CD14-positive monocyte (primary cell): ENCODE measurements at places on chromosomes 16 and 17.

- H3K4me1 ChIP-seq = no peaks in the 10 kb centered on the region
- H3K27me3 ChIP-seq = no peaks in the 10 kb centered on the region
- H3K36me3 ChIP-seq = no peaks in the 10 kb centered on the region
- DNase-seq = peak; percentile 28
- no peak overlapping the region for H3K27ac ChIP-seq
Observed at GRCh38 chr16:67260426-67261063, 11.8 kb downstream of the SLC9A5 start.

DNA sequence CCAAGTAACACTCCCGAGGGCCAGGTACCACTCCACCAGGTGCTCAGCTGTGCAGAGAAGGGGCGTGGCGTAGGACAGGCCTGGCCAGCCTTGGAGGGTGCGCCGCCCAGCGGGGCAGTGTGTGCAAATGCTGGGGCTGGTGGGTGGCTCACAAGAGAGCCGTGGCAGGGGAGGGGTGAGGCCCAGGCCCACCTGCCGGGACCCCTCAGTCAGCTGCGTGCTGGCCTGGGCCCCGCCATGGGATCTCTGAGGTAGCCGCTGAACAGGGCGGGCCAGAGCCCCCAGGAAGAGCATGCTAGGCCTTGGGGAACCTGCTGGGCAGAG lies 8.8 kb downstream of the TPSG1 start:
- no peak for DNase-seq
- H3K4me3 ChIP-seq = no peak overlapping the region
- no peak overlapping the region for H3K27ac ChIP-seq
- no peaks in the 10 kb centered on the region for H3K27me3 ChIP-seq
- H3K4me1 ChIP-seq = no peaks in the 10 kb centered on the region

GRCh38 chr16:75580-76501 lies 2.2 kb upstream of the MPG start:
- H3K27me3 ChIP-seq = peaks cover 41% of the 10 kb centered on the region
- peak; percentile 71 for DNase-seq
- no peak overlapping the region for H3K27ac ChIP-seq

DNA sequence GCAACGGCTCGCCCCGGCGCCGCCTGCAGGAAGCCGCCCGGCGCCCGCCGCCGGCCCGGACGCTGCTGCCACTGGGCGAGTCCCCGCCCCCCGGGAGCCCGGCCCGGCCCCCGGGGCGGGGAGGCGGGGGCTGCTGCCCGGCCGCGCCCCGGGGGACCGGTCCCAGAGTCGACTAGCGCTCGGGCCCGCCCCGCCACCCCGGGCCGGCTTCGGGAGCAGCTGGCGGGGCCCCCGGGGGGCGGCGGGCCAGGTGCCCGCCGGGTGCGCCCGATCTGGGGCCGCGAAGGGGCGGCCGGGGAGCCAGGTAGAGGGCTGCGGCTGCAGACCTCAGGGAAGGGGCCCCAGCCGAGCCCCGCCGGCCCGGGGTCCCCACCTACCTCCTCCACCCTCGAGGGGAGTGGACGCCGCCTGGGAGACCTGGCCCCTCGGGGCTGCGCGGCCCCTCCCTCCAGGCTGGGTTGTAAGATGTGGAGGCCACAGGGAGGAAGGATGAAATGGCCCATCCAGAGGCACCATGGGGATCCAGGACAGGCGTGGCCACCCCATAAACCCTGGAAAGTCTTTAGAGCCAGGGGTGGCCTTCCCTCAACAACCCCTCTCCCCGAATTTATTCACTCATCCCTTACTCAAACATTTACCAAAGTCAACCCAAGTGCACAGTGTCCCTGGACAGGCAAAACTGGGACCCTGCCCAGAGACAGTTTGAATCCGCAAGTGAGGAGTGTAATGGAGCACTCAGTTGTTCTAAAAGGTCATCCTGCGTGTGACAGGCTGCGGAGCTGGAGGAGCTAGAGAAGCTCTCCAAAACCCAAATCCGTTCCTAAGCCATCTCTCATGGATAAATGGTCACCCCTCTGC lies at the start of gene CDYL2:
Gene CDYL2, minus strand, starts transcription at position 73 of the 858 bp plus-strand sequence. CDS start 425 bp downstream, outside the sequence.
- peaks cover 30% of the 10 kb centered on the region for H3K4me1 ChIP-seq
- no peak for DNase-seq
- no peak within 1 kb of the TSS for H3K27ac ChIP-seq
- peaks cover 12% of the 10 kb centered on the region for H3K27me3 ChIP-seq
- H3K4me3 ChIP-seq = peak within 1 kb of the TSS; percentile 43

GRCh38 chr16:88499836-88500251 lies 46.8 kb downstream of the ZFPM1 start:
- H3K4me3 ChIP-seq = no peak overlapping the region
- H3K27ac ChIP-seq = no peak overlapping the region
- H3K4me1 ChIP-seq = no peaks in the 10 kb centered on the region
- no peaks in the 10 kb centered on the region for H3K27me3 ChIP-seq

GRCh38 chr17:30248786-30249185 lies 13.3 kb upstream of the SLC6A4 start:
- peaks cover 30% of the 10 kb centered on the region for H3K36me3 ChIP-seq
- H3K27ac ChIP-seq = no peak overlapping the region
- no peak for DNase-seq

DNA sequence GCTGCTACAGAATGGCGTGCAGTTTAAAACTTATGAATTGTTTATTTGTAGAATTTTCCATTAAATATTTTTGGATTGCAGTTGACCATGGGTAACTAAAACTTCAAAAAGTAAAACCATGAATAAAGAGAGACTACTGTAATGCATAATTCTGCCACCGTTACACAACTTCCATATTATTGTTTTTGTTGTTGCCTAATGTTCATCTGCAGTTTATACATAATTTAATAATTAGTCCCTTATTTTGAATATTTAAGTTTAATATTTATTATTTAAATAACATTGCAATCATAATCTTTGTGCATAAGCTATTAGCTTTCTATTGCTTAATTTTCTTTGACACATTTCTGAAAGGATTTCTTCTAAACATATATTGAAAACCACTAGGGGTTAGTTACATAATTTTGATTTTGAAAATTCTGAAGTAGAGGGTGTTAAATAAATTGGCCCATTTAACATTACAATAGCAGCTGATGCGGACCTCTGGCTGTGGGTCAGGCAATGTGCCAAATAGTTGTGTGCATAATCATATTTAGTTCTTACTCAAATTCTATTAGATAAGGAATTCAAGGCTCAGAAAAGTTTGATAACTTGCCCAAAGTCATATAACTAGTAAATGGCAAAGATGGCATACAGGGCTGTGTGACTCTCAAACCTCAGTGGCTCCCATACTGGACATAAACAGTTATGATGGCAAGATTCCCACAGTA lies 31.1 kb downstream of the PPM1E start:
- H3K27ac ChIP-seq = no peak overlapping the region
- H3K36me3 ChIP-seq = no peaks in the 10 kb centered on the region
- H3K27me3 ChIP-seq = no peaks in the 10 kb centered on the region
- H3K4me3 ChIP-seq = no peak overlapping the region
- DNase-seq = no peak

DNA sequence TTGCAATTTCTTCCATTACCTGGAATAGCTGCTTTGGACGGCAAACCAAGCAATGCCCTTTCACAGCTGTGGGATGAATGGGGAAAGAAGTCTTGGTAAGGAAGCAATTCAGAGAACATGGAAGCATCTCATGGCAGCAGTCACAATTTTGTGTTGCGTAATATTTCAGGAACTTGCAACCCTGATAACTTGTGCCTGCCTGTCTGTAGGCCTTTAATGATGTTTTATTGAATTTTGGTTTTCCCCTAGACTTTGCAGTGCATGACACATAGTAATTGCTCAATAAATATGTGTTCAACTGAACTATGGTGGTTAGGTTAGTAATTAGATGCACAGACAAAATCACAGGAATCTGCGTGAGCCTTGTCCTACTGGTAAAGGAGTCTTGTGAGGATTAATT lies 439.5 kb downstream of the WWOX start:
- peaks cover 7% of the 10 kb centered on the region for H3K4me1 ChIP-seq
- DNase-seq = peak; percentile 76
- no peak overlapping the region for H3K27ac ChIP-seq
- H3K27me3 ChIP-seq = no peaks in the 10 kb centered on the region
- H3K4me3 ChIP-seq = no peak overlapping the region

DNA sequence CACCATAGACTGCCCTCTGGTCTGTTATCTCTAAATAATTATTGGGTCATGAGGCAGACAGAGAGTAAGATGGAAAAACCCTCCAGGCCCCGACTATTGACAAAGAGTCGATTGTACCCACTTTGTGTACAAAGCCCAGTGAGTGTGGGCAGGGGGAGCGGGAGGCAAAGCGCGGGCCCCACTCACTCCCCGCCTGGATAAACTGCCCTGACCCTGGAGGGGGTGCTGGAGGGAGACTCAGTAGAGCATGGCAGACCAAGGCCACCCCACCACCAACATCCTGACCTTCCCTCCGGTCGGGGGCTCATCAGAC lies 11.2 kb upstream of the CPSF4L start:
- no peak overlapping the region for H3K4me3 ChIP-seq
- no peaks in the 10 kb centered on the region for H3K36me3 ChIP-seq
- DNase-seq = no peak
- peaks cover 7% of the 10 kb centered on the region for H3K4me1 ChIP-seq
- H3K27ac ChIP-seq = no peak overlapping the region
- H3K27me3 ChIP-seq = no peaks in the 10 kb centered on the region

- H3K27me3 ChIP-seq = no peaks in the 10 kb centered on the region
- H3K4me1 ChIP-seq = peaks cover 16% of the 10 kb centered on the region
- peak; percentile 33 for DNase-seq
- H3K36me3 ChIP-seq = no peaks in the 10 kb centered on the region
- H3K27ac ChIP-seq = no peak overlapping the region
- no peak overlapping the region for H3K4me3 ChIP-seq
Observed at GRCh38 chr17:15436473-15437302, 30.7 kb downstream of the CDRT4 start.

DNA sequence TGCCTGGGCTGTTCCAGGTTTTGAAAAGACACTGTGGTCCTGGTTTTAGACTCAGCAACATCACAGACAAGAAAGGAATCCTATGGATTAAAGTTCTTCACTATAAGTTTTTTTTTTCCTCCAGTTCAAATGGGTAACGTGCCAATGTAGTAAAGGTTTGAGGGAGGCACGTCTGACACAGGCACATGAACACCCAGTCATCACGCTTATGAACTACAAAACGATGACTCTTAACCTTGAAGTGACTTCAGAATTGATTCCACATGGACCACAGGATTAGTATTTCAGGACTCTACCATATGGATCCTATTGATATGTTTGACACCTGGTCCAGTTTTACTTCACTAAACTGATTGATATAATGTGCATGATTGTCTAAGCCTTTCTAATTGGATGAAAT lies 2.3 kb downstream of the PRMT7 start:
- H3K27ac ChIP-seq = no peak overlapping the region
- H3K36me3 ChIP-seq = peaks cover 11% of the 10 kb centered on the region
- no peak overlapping the region for H3K4me3 ChIP-seq
- H3K4me1 ChIP-seq = peaks cover 23% of the 10 kb centered on the region
- no peaks in the 10 kb centered on the region for H3K27me3 ChIP-seq

- H3K27me3 ChIP-seq = peaks cover 29% of the 10 kb centered on the region
- no peak overlapping the region for H3K27ac ChIP-seq
- DNase-seq = no peak
- H3K4me3 ChIP-seq = no peak overlapping the region
- no peaks in the 10 kb centered on the region for H3K36me3 ChIP-seq
- H3K4me1 ChIP-seq = peaks cover 6% of the 10 kb centered on the region
Observed at GRCh38 chr16:10584981-10585438, 4.6 kb upstream of the EMP2 start.

GRCh38 chr17:69375229-69375628 lies 39.3 kb upstream of the MAP2K6 start:
- no peak overlapping the region for H3K4me3 ChIP-seq
- H3K27ac ChIP-seq = no peak overlapping the region
- DNase-seq = peak; percentile 0
- no peaks in the 10 kb centered on the region for H3K27me3 ChIP-seq
- H3K4me1 ChIP-seq = peaks cover 24% of the 10 kb centered on the region

- no peaks in the 10 kb centered on the region for H3K36me3 ChIP-seq
- no peaks in the 10 kb centered on the region for H3K4me1 ChIP-seq
Observed at GRCh38 chr17:72063756-72064450, 56.9 kb upstream of the SOX9 start.

DNA sequence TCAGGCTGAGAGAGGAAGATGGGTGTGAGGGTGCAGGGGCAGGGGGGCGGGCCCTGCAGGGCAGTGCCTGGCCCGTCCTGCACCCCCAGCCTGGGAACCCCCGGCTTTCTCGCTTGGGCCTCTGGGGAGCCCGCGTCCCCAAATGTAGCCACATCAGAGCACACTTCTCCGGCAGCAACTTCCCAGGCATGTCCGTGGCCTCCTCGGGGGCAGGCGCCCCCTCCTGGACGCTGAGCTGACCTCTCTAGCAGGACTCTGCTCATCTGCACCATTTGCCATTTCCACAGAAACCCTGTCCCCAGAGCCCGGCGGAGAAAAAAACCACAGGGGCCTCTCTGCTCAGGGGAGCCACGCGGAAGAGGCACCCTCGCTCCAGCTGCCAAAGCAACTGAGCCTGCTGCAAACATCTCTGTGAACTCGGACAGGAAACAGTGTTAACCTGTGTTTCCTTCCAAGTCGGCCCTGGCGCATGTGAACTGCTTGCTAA lies 63.4 kb downstream of the KLHDC4 start:
- no peaks in the 10 kb centered on the region for H3K4me1 ChIP-seq
- H3K4me3 ChIP-seq = no peak overlapping the region
- DNase-seq = no peak
- no peaks in the 10 kb centered on the region for H3K27me3 ChIP-seq

- H3K4me1 ChIP-seq = no peaks in the 10 kb centered on the region
- H3K4me3 ChIP-seq = no peak overlapping the region
- no peak for DNase-seq
- H3K27me3 ChIP-seq = no peaks in the 10 kb centered on the region
Observed at GRCh38 chr17:61063528-61063927, 336.1 kb upstream of the TBX2 start.

DNA sequence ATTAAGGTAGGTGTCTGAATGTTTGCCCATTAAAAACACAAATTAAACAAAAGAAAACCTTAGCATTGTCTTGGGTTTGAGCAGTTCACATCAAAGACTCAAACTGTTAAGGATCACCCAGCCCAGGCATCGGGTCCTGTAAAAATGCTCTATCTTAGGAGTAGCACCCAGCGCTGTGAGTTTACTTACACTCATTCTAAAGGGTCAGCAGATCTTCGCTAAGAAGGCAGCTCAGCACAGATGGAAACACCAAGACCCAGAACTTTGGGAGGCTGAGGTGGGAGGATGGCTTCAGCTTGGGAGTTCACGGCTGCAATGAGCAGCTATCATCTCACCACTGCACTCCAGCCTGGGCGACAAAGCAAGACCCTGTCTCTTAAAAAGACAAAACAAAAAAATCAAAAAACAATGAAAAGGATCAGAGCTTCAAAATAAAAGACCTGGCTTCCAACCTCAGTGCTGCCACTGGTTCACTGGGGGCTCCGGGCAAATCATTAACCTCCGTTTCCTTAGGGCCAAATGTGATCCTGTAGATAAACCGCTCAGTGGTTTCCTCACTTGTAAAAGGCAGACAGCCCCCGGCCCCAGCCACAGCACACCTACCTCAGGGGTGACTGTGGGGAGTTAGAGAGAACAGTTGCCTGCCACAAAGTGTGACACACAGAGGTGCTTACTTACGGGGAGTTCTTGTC lies 11.1 kb downstream of the COG1 start:
- no peak overlapping the region for H3K4me3 ChIP-seq
- peaks cover 93% of the 10 kb centered on the region for H3K36me3 ChIP-seq
- H3K27ac ChIP-seq = no peak overlapping the region
- H3K4me1 ChIP-seq = no peaks in the 10 kb centered on the region
